Cortex of kidney (tissue), 1 donor: ENCODE measurements at places on chromosomes 2 and 18.

GRCh38 chr18:3993941-3994687 is 461.0 kb downstream of the DLGAP1 start:
- no peak for DNase-seq

- no peak for DNase-seq
These were observed 62.1 kb downstream of the TMEM17 start for GRCh38 chr2:62443886-62444285.

DNA sequence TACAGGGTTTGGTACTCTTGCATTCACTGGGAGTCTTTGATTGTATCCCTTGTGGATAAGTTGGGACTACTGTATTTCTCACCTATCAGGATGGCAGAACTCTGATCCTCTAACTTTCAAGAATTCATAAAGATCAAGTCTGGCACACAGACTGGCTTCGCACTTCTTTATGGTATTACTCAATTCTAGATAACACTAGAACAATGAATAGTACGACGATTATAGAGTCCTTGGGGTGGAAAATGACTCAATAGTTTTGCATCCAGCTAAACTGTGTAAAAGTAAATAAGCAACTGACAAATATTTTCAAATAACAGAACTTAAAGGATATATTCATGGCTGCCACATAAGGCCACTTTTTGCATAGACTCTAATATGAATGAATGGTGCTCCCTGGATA is 103.4 kb upstream of the MEX3C start:
- no peak for DNase-seq

- no peak for DNase-seq
These were observed 2025.6 kb upstream of the LRRTM1 start for GRCh38 chr2:82330155-82330554.

DNA sequence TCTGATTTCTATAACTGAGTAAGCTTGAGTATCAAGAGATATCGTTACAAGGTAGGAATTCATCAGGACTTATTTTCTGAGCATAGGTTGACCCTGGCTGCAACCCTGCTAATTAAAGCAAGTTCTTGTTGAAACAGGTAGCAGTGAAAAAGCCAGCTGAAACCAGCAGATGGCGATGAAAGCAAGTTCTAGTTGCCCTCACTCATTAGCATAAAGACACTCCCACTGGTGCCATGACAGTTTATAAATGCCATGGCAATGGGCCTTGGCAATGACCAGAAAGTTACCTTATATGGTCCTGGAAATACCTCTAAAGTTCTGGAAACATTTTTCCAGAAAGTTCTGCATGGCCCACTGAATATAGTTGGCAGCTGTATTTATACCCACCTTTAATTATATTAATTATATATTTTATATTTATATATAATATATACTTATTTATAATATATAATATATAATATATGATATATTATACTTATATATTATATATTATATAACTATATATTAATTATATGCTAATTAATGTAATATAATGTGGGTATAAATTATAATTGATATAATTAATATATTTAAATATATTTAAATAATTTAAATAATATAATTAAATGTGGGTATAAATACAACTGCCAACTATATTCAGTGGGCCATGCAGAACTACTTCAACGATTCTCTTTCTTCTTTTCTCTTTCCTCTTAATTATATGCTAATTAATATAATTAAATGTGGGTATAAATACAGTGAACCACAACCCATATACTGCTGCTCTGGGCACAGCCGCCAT is 188.0 kb downstream of the CDH7 start:
- no peak for DNase-seq

GRCh38 chr2:46985512-46985911 is 69.9 kb upstream of the MCFD2 start:
- no peak for DNase-seq

DNA sequence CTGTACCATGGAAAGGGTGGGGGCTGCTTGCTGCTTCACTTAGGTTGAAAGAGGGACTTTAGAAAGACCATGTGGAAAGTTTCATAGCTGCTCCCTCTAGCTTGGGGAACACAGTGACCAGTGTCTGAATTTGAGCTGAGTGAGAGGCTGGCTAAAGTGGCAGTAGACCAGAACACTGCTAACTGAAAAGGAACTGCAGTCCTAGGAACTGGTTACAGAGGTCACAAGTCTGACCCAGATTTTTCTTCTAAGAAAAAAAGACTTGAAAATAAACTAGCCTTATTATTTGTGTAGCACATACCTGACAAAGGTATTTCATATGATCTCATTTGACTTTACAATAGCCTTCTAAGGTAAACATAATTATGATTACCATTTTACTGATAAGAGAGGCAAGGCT is 153.6 kb downstream of the FSHR start:
- no peak for DNase-seq

- no peak for DNase-seq
These were observed 213.7 kb upstream of the COPS8 start for GRCh38 chr2:236872015-236872414.

- no peak for DNase-seq
These were observed 45.6 kb upstream of the ITGAV start for GRCh38 chr2:186544255-186544675.

DNA sequence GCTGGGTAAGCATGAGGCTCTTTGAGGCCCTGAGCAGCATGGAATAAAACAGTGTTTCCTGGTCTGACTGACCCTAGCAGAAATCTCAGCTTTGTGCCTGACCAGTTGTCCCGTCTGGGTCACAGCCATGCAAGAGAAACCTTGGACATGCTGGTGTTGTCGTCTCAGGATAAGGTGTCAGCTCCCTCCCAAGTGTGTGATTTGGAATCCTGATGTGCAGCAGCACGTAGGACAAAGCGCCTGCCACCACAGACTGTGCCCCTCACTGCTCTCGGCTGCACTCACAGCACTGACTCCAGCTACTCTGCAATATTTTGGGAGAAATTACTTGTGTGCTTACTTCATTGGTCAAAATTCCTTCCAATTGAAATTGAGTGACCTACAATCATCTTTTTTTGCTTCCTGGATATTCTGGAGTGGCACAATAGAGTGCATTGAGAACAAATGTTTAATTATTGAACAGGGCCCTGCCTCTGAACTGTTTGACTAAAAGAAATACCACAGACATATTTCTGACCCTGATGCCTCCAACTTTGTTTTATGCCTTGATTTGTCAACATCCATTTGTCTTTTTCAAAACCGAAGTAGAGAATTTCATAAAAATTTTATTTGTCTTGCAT is 352.4 kb downstream of the SOCS6 start:
- DNase-seq, result no peak

DNA sequence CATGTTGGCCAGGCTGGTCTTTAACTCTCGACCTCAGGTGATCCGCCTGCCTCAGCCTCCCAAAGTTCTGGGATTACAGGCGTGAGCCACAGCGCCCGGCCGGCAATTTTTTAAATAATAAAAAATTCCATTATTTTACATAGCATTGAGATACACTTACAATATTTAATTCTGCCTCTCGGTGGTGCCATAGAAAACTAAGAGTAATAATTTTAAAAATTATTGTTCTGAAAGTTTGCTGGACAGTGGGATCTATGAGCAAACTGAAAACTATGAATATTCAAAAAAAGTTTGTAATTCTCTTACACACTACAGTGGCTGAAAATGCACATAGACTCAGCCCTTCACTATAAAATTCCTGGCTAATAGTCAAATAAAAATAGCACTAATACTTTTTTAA is 90.9 kb upstream of the STON1 start:
- DNase-seq, result no peak

DNA sequence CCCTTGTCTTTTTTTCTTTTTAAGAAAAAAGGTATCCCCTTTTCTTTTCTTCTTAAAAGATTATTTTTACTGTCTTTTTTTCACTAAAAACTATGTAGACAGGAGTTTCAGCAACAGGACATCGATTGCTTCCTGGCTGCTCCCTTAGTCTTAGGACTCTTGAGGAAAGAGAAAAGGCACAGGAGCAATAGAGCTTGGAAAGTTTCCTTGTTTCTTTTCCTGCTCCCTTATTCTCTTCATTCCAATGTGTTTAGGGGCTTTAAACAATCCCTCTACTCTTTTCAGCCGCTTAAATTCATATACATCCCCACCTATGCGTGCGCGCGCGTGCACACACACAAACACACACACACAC is 225.9 kb upstream of the FBXO11 start:
- DNase-seq, result no peak
